ENCODE measurements at places on chromosomes 2 and 18.
A peak's percentile ranks its signal among the peaks of the same experiment; 100 is the strongest.

- DNase-seq: no peak
These were observed 600.6 kb upstream of the SALL3 start for GRCh38 chr18:78378983-78379382.

- no peak for DNase-seq
These were observed 14.7 kb downstream of the USP34 start for GRCh38 chr2:61456070-61456745.

DNA sequence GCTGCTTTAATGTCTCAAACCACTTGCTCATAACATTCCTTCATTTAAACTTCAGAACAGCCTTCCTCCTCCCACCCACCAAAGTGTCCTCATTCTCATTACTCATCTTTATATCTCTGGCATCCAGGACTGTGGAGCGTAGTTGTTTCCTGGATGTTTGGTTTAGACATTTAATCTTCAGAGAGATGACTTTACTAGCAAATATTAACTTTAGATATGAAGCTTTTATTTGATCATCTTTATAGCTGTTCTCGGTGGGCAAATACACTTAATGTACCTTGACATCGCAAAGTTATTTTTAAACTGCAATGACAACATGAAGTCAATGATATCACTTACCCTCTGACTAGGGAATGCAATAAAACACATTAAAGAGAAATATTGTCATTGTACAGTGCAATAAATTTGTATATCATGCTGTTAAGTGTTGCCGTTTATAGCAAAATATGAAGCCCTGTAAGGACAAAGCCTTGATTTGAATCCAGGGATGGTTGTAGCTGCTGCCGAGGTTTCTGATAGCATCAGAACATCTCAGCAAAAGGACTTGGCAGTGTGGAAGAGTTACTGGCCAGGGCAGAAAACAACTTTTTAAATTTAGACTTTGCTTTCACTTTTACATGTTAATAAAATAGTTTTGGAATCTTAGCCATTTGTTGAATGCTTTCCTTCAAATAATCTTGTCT is 4.6 kb upstream of the LAMA3 start:
- DNase-seq: no peak

DNA sequence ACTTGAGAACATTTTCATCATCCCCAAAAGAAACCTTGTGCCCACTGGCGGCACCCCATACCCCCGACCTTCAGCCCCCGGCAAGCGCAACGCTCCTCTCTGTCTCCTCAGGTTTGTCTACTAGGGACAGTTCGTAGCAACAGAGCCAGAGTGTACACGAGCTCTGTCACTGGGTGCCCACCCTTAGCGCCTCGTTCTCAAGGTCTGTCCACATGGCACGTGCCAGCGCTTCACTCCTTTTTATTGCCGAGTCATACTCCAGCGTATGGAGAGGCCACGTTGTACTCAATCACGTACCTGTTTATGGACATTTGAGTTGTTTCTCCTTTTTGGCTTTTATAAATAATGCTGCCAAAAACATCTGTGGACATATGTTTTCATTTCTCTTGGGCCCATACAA is 30.3 kb upstream of the GPC1 start:
- DNase-seq: no peak

GRCh38 chr18:77132369-77133050 is at the start of gene MBP:
TSS of gene MBP (minus strand) at chr18:77132783. CDS start at chr18:77105261, 27,522 bp downstream.
- peak; percentile 72 for DNase-seq

GRCh38 chr2:9269695-9270360 is 63.2 kb downstream of the ASAP2 start:
- DNase-seq: no peak

DNA sequence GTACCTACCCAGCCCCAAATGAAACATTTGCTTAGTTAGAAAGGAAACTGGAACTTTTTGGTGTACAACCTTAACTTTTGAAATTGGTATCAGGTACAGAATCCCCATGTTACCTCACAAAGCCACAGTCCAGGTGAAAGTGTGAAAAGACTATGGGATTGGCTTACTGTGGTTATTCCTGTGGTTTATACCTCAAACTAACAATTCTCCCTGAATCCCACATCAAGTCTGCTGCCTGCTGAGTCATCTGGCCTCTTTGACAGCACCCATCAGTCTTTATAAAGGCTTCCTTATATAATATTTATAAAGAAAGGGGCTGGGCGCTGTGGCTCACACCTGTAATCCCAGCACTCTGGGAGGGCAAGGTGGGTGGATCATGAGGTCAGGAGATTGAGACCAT is 164.6 kb downstream of the TMEM247 start:
- peak; percentile 28 for DNase-seq

DNA sequence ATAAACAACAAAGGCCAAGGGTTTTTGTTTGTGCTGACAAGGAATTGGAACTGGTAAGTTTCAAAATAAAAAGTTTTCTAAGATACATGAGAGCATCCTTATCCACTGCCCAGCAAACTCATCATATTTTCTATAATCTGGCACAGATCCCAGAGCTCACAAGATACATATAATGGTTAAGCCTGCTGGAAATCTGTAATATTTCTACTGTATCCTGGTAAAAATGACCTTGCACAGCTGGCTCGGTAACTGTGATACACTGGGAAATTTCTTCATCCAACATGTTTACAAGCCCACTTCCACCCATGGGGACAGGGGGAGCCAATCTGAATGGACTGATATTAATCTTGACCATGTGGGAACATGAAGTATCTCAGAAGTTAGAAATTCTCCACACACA is 425.4 kb upstream of the MMADHC start:
- DNase-seq: no peak

DNA sequence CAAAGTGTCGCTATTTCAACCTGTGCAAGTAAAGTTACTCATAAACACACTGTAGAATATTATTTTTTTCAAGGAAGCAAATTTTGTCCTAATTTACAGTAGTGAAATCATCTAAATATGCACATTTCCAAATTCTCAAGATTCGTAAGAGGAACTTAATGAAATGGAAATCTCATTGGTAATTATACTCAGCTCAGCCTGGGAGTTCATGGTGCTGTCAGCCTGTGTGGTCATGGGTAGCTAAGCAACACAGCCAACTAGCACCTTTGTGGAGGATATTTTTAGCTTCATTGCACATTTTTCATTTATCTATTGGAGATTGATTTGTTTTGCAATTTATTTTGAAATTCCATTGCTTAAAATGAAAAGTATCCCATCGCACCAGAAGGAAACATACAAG is 975.7 kb upstream of the ZEB2 start:
- no peak for DNase-seq

DNA sequence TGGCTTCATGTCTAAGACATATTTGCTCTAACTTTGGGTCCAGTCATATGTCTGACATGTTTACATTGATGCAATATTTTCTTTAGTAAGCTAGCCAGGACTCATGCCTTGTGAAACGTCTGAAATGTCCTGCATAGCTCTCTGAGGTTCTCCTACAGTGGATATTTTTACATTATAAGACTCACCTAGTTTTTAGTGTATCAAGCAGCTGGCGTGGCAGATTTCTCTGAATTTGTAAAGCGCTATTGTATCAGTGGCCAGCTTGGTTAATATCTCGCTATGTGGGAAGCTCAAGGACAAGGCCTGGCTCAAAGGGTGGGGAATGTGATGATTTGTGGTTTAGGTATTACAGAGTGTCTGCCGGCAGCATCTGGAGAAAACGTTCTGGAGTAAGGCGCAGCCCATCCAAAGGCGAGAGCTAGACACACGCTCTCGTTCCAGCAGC is 164.3 kb downstream of the LTBP1 start:
- DNase-seq: no peak

DNA sequence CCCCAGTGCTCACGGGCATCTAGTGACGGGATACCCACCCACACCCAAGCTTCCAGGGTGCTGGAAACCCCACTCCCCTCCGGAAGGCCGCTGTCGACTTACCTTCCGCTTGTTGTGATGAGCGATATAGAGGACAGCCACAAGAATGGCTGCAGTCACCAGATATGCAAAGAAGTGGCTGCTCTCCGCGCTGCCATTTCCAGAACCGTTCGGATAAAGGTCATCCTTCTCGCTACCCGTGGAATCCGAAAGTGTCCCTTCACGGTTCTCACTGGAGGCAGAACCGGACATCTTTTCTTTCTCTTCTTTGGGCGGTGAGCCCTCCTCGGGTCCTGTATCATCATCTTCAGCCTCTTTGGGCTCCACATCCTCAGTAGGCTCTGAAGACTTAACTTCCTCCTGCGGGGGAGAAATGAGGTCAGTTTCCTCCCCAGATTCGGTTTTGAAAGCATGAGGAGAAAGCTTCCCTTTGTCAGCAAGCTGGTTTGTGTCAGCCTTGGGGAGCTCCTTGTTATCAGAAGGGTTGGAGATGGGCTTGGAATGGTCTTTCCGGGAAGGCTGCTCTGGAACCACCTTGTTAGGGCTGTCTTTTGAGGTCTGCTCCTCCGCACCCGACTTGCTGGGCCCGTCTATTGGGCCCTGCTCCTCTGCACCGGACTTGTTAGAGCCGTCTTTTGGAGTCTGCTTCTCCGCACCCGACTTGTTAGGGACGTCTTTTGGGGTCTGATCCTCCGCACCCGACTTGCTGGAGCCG is 1.2 kb downstream of the TGOLN2 start:
- peak; percentile 78 for DNase-seq

DNA sequence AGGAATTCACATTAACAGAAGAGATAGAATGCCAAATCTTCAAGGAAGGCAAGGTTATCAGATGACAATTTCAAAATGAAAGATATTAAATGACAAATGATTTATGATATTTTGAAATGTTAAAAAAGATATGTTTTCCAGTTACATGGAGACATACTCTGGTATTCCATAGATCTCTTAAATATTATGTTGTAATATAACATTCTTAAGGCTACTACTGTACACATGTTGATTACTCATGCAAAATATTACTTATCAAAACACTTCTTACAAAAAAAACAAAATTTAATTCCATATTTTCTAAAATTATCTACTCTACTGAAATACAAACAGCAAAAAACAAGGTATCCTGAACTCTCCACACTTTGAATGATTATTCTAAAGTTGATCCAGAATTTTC is 22.9 kb downstream of the RTTN start:
- DNase-seq: no peak

DNA sequence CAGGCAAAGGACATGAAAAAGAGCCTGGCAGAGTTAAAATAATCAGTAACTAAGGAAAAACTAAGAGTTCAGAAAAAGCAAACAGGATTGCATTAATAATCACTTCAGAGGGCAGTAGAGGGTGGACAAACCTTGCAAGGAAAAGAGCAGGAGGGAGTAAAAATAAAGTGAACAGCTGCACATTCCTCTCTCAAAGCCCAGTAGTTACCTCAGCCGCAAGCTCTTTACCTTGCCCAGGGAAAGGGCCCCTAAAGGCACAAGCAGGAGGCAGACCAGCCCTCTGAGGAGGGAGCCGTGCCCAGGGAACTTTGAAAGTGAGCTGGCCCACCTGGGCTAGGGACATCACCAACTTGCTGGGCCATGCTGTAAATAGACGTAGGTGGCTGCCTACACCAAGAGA is 196.9 kb downstream of the C1D start:
- no peak for DNase-seq

GRCh38 chr18:24006712-24007313 is 7.7 kb upstream of the TTC39C start:
- DNase-seq: no peak

DNA sequence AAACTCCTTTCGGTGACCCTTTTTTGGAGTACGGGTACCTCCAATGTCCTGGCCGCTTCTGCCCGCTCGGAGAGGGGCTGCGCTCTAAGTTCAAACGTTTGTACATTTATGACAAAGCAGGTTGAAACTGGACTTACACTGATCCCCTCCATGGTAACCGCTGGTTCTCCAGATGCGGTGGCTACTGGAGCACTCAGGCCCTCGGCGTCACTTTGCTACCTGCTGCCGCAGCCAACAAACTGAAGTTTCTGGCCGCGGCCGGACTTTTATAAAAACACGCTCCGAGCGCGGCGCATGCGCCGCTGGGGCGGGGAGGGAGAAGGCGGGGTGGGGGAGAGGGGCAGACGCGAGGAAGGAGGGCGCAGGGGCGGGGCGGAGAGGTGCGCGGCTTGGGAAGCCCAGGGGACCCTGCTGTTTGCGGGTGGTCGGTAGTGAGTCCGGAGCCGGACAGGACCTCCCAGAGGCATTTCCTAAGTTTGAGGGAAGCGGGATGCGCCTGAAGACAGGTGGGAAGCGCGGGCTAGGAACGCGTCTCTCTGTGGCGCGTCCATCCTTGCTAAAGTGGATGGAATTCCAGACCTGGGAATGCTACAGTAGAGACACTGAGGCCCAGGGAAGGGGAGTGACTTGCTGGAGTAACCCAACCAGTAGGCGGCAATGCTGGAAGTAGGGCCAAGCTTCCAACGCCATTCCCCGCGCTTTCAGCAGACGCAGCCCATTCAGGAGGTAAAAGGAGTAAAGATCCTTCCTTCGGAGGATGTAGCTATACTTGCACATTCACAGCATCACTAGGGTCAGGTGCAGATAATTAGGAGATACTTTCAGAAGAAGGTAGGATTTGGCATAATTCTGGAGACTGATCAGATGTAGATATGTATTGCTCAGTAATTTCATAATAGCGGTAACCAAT is at the start of gene CXCR4:
TSS of gene CXCR4 (minus strand) at position 241 of the 910 bp plus-strand sequence. CDS start at position 152, 89 bp downstream.
- peak; percentile 85 for DNase-seq

DNA sequence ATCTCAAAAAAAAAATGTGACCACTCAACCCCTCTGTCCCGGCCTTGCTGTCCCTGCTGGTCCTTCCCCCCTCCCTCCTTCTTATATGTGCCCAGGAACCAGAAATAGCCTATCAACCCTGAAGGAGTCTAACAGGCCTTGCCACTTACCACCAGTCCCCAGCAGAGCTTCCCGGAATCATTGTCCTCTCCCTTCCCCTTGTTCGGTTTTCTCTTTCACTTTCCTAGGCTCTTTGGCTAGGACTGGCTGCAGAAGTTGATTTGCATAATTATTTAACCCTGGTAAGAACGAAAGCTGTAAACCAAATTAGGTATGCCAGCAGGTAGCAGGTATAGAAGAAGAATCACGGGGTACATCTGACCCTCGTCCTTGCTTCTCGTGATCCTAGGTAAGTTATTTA is 72.6 kb upstream of the ZNF532 start:
- no peak for DNase-seq

- DNase-seq: no peak
These were observed 458.6 kb downstream of the FBXO15 start for GRCh38 chr18:73688851-73689711.

DNA sequence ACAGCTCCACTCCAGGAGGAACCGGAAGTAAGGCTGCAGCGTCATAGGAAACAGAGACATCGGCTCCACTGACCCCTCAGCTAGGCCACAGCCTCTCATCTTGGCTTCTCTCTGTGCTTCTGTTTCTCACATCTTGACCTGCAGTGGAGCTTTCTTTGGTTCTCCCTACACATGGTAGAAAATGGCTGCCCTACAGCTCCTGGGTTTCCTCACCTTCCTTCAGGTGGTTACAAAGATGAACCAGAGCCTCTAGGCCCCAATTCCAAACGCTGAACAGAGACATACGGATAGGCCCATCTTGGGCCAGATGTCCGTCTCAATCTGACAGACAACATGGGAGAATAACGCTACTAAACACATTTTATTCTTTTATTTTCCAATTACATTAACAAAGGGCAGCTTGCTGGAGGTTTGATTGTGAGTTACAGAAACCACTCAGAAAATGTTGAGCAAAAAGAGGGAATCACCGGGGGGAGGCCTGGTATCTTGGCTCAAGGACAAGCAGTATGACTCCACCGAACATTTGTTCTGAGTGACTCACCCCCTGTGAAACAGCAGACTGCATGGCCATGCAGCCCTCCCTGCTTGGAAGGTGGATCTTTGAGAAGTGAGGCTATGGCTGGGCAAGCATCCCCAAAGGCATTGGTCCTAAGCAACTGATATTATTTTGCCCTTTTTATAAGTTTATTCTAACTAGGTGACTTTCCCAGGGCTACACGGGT is 303.5 kb downstream of the CDCA7 start:
- no peak for DNase-seq

Data from activated CD4-positive, alpha-beta T cell treated with anti-CD3 and anti-CD28 coated beads, Interleukin-2, Interleukin-4, amounts not matched to agents 100 ng/mL and 50 ng/mL, durations not matched to agents 16 hours and 8 hours (primary cell).